ENCODE measurements at places on chromosomes 12 and 14.

DNA sequence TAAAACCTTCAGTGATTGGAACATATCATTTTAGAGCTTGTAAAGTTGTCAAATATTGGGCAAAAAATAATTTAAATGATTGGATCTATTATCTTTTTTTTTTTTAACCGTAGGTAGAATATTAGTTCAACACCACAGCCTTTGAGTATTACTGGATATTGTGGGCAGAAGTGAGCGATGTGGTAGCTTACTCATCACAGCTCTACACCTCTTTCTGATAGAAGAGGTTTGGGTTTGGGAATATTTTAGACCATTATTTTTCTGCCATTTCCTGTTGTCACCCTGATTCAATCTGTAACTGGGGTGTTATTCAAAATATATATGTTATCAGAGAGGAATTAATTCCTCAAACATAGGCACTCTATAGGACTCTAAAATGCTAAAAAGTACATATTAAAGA, 34.8 kb upstream of the SLC38A2 start:
- no peak for DNase-seq

- no peak for DNase-seq
Observed at GRCh38 chr12:101592448-101592847, 2.3 kb upstream of the MYBPC1 start.

DNA sequence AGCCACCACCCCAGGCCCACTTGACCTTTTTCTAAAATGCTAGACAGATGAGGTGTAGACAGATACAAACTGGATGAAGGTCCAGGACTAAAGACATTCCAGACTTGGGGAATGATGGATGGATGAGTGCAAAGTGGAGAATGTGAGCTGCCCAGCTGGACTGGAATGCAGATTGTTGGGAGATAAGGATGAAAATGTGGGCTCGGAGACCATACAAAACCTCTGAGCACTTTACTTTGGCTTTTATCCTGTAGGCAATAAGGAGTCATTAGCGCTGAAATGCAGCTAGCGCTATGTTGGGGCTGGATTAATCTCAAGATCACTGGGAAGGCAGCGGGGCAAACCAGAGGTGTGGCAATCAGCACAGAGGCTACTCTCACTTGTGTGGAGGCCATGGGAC, 64.7 kb upstream of the GNPNAT1 start:
- DNase-seq, result no peak

GRCh38 chr12:563787-564298, 99.4 kb downstream of the NINJ2 start:
- DNase-seq, result no peak

DNA sequence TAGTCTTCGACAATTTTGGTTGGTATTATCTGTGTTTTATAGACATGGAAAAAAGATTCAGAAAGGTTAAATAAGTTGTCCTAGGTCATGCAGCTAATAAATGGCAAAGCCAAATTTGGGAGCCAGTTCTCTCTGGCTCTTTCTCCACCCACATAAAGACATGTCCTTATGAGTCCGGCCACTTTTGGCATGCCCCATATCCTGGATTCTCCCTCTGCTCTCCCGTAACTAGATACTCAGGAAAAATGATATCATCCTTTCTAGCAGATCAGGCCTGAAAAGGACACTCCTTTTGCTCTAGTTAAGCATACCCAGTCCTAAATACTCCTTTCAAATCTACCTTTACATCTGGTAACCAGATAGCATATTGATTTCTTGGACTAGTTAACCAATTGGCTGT, 64.4 kb downstream of the TTLL5 start:
- DNase-seq, result no peak

GRCh38 chr14:24607081-24607480, 2.4 kb downstream of the GZMH start:
- no peak for DNase-seq

DNA sequence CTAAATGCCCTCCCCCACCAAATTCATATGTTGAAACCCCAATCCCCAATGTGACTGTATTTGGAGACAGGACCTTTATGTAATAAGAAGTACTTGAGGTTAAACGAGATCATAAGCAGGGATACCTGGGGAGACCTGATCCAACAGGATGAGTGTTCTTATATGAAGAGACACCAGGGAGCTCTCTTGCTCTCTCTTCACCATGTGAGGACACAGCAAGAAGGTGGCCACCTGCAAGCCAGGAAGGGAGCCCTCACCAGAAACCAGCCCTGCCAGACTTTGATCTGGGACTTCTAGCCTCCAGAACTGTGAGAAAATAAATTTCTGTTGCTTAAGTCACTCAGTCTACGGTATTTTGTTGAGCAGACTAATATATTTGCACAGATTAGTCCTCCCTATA, 113.6 kb downstream of the NUAK1 start:
- DNase-seq, result no peak

DNA sequence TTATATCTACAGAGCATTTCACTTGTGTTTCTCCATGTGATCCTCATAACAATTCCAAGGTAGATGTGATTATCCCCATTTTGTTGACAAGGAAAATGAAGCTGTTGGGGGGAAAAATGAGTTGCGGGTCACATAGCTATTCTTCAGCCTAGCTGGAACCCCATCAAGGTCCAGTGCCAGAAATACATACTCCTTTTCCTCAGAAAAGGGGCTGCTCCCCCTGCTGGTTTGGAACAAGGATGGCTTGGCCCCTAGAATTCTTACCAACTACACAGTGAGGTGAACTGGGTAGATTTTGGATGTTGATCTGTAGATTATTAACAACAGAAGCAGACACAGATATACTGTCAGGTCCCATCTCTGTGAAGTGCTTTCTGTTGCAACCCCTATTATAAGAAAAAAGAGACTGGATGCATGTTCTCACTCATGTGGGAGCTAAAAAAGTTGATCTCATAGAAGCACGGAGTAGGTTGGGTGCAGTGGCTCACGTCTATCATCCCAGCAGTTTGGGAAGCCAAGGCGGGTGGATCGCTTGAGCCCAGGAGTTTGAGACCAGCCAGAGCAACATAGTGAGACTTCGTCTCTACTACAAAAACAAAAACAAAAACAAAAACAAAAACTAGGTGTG, 8.9 kb downstream of the IKZF4 start:
- DNase-seq, result peak; percentile 44

- no peak for DNase-seq
Observed at GRCh38 chr12:115949675-115950074, 327.8 kb downstream of the MED13L start.

GRCh38 chr14:69475194-69475818, 9.2 kb upstream of the PLEKHD1 start:
- DNase-seq, result no peak

- DNase-seq, result no peak
Observed at GRCh38 chr12:101763246-101763931, 24.1 kb upstream of the SYCP3 start.

GRCh38 chr12:130832561-130833209, 6.4 kb downstream of the STX2 start:
- no peak for DNase-seq

Data from CD4-positive, alpha-beta memory T cell (primary cell).